ENCODE measurements at places on chromosomes 12 and 14.

GRCh38 chr12:74903522-74903921 is 306.1 kb downstream of the KCNC2 start:
- no peak for DNase-seq

DNA sequence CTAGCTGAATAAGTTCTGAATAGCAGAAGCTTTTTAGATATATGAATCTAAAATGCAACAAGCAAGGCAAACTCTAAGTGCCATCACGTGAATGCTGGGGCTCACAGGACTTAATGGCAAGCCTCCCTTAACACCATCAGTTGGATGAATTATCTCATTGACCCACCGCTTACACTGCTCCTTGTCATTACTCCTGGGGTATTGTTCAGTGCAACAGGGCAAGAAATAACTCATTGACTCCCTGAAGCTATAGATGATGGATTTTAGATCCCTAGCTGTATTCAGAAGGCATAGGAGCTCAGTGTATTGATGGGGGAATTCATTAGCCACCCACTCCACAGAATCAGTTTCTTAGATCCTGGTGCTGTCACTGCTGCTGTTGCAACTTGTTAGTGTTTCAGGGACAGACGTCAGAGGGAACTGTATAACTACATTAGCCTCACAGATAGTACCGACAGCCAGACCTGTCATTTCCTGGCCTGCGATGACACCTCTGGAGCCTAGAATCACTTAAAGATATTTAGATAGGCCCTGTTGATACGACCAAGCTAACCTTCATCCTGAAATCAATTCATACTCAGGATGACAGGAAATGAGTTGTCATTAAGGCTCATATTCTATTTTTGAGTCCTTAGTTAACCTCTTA is 735.3 kb downstream of the DIO2 start:
- no peak for DNase-seq

- DNase-seq = no peak
Measured at GRCh38 chr12:131113568-131114270, 160.0 kb downstream of the ADGRD1 start.

GRCh38 chr14:99028041-99028440 is 244.0 kb downstream of the BCL11B start:
- no peak for DNase-seq

GRCh38 chr14:73723797-73724661 is 9.8 kb upstream of the PNMA1 start:
- no peak for DNase-seq

DNA sequence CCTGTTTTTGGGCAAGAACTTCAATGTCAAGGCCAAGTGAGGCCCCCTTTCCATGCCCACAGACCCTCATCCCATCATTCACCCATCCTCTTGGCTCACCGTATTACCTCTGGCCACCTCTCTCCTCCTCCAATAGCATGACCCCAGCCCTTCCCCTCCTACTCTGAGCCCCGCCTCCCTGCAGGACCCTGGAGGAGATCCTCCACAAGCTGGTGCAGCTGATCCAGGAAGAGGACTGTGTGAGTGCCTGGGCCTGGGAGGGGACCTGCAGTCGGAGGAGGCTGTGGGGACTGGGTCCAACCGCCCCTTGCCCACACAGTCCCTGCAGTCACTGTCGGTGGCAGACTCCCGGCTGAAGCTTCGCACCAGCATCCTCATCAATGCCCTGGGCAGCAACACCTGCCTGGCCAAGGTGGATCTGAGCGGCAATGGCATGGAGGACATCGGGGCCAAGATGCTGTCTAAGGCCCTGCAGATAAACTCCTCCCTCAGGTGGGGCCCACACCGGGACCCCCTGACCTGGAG is 7.2 kb downstream of the CARMIL3 start:
- DNase-seq = no peak
